Upper lobe of right lung (tissue), 1 donor: ENCODE measurements at places on chromosomes 6 and 20.

DNA sequence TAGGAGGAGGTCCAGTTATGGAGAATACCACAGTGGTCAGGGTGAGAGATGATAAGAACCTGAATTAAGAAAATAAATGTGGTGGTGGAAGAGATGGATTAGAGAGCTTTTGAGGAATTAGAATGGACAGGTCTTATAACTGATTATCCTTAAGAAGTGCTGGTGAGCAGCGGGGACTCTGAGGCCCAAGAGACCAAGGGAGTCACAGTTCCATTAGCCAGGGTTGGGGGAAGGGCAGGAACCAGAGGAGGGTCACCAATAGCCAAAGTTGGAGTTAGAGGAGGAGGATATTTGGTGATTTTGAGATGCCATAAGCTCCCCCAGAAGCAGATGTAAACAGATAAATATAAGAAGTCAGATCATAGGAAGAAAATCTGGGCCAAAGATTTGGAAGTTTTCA is 87.1 kb upstream of the PAK5 start:
- DNase-seq, result no peak

DNA sequence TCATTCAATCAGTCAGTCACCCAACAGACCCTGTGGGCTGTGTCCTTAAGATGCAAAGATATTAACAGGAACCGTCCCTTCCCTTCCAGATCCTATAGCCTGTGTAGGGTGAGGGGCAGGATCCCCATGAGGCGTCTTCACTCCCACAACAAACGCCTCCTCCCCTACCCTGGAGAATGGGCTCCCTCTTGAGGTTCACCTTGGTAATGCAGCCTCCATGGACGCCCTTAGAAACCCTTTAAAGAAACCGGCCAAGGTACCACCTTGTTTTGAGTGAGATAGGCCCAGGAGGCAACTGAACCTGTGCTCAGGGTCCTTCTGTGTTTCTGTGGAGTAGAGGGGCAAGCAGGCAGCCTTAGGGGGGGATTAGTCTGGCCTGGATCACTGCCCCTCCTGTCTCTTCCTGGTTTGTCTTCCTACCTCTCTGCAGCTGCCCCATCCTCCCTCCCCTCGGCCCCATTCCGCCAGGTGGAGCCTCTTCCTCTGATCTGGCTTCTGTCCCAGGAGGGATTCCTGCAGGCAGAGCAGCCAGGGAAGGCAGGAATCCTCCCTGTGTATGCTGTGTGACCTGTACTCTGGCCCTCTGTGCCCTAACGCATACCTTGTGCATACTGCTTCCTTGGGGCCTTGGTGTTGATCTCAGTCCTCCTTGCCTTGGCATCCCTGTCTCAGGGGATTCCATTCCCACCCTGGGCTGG is 6.6 kb upstream of the GUCA1A start:
- DNase-seq, result no peak

DNA sequence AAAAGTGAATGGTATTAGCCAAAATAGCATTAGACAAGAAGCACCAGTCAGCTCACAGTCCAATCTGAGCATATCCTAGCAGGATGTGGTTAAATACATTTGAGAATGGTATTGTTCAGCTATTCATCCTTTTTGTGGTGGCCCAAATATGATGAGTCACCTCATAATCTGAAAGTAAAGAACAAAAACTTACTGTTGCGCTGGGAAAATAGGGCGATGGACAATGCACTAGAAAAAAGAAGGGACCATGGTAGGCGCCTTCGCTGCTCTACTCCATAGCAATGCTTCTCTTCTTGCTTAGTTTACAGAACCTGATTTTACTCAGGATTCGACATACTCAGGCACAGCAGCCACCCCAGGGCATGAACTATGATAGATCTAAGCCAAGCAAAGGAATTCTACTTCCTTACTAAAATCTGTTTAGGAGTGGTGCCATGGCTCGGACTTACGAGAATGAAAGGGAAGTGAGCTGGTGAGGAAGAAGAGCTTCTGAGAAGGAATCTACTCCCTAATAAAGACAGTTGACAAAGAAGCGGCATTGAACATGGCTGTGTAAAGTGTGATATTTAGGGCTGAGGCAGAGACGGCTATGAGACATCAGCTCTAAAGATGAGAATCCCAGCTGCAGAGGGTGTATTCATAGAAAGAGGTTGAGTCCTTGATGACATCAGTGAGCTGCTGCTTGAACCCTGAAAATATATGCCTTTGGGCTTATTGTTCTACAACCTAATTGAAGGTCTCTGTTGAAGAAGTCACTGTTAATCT is 16.6 kb upstream of the FBXO9 start:
- no peak for DNase-seq

DNA sequence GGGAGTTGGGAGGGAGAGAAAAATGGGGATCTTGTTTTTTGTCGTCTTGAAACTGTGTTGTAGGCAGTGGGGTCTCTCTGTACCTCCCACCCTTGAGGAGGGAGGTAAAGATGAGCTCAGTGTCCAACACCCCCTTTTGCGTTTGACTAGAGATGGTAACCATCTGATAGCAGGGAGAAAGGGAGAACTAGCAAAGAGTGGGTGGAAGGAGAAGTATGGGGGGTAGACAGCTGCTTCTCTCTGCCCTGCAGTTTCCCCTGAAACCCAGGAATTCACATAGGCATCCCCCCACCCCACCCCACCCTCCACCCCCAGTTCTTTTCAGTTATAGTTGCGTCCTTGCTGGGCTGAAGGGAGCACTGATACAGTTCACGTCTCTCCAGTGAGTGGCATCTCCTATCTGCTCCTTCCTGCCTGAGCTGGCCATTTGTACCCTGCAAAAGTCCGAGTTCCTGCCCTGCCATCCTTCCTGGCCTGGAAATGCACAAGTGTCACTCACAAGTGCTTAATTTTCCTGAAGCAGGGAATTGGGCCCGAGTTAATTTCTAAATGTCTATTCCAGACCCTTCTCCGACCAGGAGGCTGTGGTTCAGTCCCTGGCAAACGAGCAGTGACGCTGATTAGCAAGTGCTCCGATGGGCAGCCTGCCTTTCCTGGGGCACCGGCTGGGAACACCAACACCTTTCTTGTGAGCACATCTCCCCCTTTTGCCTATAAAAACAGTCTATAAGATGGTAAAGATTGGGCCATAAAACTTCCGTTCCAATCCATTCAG is 1.5 kb downstream of the SIRPA start:
- no peak for DNase-seq

DNA sequence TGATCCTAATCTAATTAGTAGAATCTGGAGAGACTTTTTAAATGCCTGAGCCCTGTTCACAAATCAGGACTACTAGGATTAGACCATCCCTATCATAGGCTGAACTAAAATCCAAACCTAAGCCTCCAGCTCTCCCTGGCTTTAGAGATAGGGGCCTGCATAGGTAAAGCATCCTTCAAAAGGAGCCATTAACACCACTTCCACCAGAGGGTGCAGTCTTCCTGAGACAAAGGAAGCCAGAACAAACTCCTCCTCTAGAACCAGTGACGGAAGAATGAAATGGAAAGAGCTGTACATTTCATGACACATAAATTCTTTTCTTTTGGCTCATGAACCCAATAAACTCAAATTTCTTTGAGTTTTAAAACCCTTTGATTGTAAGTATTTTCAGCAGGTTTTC is 291.2 kb upstream of the ADGRB3 start:
- no peak for DNase-seq
